ENCODE measurements at places on chromosomes 7 and 10.

DNA sequence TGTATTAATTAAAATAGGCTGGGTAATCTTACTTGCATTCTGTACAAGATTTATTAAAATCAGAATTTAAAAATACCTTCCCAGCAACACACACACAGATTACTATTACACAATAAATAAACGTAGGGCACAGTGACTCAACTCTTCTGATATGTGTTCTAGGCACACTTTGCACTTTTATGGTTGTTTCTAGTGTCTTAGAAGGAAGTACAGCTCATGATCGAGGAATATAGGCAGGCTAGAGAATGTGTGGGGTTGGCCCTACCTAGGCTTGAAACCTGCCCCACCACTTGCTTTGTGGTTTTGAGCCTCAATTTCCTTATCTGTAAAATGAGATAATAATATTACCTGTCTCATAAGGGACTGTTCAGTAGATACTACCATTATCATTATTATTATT is 30.5 kb downstream of the ARMC3 start:
- DNase-seq: no peak

DNA sequence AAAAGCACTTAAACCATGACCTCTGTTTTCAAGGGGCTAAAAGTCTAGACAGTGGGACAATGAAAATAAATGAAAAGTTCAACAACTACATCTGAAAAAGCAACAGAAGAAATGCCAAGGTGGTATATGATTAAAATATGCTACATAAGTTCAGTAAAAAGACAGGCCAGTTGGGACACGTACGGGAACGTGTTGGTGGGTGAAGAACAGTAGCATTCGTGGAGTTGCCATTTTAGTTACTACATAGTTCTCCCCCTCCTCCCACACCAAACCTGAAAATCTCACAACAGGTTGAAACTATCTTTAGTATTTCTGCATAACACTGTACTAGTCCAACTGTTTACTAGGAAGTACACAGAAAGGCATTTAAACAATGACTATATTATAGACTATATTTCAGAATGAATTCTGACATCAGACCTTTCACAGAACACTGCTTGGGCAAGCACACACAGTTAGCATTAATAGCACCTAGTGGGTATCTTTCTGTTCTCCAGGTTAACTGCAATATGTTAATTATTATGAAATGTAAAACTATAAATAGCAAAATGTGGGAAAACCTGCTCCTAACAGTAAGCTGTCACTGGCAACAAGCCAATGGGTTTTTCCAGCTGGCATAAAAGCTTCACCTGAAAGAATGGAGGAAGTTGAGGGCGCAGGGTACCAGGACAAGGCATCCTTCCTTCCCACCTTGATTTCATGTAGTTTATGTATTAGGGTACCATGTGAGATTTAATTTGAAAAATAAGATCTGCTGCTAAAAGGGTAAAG is 135.0 kb downstream of the STRA8 start:
- DNase-seq: no peak

GRCh38 chr7:118304100-118304499 is 79.6 kb downstream of the ANKRD7 start:
- no peak for DNase-seq

- no peak for DNase-seq
Measured at GRCh38 chr10:132229834-132230556, 43.2 kb downstream of the DPYSL4 start.

GRCh38 chr10:78333362-78334143 is 299.9 kb downstream of the RPS24 start:
- DNase-seq: no peak

DNA sequence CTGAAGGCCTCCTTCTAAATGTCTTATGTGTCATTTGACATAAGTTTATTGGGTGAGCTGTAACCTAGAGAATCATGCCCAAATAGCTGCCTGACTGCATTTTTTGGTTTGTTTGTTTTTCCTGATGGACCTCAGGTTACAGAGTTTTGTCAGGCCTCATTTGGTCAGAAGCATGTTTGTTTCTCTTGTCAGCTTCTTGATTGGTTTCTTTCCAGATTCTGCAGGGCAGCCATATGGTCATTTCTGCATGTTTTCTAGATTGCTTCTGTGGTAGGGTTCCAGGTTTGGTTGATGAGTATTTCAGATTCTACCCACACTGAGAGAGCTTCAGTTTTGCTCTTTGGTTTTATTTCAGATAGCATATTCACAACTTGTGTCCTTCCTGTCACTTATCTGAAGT is 28.0 kb downstream of the GLCCI1 start:
- DNase-seq: no peak

DNA sequence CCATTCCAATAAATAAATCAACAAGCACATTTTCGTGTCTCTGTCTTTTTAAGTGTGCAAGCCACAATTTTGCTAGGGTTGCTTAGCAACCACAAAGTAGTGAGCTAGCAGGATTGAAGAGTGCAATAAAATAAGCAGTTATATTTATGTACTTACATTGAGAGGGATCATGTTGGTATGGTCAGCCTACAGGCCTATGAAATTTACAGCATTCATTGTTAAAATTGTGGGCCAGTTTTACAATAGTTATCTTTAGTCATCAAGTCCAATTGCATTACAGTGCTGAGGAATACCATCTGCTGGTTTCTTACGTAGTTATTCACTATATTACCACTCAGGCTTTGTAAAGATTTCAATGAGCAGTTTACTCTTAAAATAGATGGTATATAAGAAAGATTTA is 192.5 kb upstream of the POT1 start:
- DNase-seq: peak; percentile 52

DNA sequence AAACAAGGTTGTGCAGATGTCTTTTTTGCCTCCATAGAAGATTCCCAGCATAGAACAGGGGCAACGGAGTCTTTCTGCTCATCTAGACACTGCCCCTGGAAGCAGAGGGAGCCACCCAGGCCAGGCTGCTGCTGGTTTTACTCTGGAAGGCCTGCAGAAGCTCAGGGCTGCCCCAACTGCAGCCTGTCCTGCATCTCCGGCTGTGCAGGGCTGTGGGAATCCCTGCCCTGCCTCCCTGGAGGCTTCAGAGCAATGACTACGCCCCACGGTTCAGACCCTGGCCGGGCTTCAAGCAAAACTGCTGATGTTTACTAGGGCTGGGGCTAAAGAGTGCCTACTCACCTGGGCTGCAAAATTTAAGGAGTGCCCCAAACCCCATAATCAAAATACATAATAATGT is 43.9 kb downstream of the GHRHR start:
- no peak for DNase-seq

DNA sequence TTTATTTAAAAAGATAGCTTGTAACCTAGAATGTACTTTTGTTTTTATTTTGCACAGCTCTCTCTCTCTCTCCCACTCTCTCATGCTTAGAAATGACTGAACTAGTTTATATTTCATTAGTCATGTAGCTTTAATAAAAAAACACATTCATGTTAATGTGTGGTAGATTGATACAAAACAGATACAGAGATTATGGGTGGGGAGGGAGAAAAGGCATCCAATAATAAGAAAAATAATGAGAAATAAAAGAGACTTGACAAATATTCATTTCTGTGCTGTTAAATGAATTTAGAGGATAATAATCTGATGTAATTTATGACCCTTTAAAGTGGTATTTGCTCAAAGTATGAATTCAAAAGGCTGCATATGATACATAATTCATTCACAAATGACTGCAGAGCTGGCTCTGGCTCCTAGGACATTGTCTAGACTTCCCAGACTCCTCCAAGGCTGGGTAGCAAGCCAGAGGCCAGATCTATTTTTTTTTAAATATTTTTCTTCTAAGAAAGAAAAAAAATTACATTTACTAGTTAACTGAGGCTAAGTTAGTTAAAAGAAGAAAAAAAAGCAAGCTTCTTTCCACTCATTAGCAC is 105.7 kb upstream of the DNAJB12 start:
- no peak for DNase-seq

- DNase-seq: no peak
Measured at GRCh38 chr10:22615819-22616499, 98.4 kb downstream of the PIP4K2A start.

GRCh38 chr10:103490986-103491314 is 2.6 kb upstream of the NEURL1 start:
- no peak for DNase-seq

DNA sequence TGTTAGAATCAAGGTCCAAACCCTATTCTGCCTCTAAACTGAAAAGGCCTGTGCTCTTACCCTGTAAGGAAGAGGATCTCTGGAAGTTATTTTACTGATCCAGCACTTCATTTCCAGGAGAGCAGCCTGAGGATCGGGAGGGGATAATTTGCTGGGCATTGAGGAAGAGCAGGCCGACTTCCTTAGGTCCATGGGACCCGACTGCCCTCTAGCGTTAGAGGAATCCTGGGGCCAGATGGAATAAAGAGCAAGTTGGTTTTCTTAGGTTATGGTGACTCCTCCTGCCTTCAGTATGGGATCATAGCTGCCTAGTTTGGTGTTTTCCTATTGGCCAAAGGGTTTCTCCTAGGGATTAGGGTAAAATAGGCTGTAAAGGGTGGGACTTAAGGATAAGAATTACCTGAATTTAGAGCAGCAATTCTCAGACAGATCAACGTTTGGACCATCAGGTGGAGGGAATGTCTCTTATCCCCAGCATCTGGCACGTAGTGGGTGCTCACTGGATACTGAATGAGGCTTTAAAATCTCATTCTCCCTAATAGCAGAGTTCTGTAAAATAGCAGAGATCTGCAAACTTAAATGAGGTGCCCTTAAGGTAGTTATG is 40.0 kb upstream of the SORBS1 start:
- peak; percentile 6 for DNase-seq

DNA sequence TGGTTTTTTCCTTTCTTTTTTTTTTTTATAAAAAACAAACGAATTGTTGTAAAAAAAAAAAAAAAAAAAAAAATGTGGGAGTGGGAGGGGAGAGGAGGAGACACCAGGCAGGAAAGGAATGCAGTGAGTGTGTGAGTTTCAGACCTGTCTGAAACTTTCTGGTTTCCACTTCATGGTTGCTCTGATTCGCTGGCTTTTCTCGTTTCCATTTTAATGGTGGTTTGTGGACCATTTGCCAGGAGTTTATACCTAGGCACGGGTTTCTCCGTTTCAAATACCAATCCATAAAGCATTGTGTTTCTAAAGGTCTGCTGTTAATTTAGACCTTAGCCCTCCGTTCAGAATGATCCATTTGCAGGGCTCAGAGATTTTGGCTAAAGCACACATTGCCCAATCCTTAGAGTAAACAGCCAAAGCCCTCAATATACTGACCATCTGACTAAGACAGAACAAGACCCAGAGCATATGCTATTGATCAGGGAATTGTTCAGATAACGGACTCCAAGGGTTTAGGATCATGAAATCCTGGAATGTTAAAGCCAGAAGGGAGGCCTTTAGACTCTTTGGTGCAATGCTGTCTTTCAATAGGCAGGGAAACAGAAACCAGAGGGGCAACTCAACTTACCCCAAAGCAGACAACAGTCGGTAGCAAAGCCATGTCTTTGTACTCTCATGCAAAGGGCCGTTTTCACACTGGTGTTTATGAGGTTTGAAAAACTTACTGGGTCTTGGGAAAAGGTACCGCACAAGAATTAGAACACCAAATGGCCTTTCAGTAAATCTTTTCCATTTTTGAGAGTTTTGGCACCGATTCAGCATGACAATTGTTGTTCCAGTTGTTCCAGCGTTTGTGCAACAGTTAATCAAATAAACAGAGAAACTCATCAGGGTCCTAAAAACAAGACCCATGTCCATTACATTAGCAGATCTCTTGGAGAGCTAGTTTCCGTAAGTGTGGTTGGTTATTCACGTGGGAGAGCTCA is 94.3 kb upstream of the AGBL3 start:
- DNase-seq: no peak

DNA sequence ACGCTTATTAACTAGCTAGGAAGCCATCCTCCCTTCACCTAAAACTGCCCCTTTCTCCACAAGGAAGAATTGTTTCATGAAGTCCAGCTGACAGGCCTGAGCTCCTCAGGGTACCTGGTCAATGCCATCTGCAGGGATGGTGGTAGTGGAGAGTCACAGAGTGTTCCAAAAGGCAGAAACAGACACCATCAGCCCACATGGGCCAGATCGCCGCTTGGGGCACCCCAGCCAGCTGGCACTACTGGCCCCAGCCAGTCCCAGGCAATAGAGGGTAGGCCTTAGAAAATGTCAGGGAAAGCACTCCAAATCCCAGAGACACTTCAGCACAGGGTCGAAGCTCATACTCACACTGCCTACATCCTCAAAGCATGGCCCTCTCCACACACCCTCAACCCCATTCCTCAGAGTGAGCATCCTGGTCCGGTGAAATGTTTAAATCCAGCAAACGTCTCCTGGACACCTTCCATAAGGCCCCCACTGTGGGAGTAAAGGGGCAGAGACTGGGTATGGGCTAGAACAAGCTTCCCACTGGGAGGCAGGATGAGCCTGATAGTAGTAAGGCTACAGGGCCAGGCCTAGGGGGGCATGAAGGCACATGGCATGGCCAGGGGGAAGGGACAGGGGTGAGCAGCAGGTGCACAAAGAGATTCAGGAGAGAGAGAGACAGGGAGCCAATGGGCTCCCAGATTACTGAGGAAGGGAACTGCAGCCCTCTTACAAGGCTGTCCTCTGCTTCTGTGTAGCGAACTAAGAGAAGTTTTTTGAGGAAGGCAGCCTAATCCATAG is 1.9 kb downstream of the LRRC20 start:
- DNase-seq: no peak

- DNase-seq: no peak
Measured at GRCh38 chr7:12031638-12032037, 179.5 kb upstream of the TMEM106B start.

DNA sequence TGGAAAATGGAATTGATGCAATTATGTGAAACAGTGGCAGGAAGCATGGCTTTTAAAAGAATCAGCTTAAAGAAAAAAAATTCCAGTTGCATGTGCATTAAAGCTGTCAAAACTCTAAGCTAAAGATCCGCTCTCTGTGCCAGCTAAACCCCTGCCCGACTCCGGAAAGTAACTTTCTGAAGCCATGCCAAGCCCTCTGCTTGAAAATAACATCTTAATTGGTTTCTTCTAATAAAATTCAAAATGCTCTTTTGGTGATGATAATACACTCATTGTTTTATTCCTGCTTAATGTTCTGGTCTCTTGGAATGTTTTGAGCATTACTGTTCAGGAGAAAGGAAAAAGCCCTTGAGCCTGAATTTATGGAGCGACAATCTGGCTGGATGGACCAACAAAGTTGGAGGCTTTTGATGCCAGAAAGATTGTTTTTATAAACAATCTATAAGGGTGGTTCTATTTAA is 11.7 kb downstream of the SEMA3C start:
- no peak for DNase-seq

GRCh38 chr10:118672766-118673715 is 77.6 kb upstream of the PRLHR start:
- DNase-seq: no peak

DNA sequence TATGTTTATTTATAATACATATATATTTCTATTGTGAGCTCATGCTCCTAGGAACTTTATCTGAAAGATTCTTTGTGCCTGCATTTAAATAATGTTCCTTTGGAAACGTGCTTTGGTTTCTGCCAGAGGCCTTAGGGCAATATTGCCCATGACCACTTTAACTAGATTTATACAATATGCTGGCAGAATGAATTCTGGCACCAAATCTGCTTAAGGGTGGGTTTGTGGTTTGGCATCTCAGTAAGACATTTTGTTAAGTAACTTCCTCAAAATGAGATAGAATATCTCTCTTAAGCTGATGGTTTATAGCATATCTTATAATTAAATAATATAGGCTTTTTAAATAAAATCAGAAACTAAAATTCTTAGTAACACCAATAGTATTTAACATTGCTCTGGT is 252.9 kb downstream of the RNLS start:
- DNase-seq: no peak
